ENCODE measurements at places on chromosomes 12 and 14. TPM values are rescaled to one million over a fixed set of nuclear protein-coding genes. Genes with fewer than 3 reads are reported as not detected.

DNA sequence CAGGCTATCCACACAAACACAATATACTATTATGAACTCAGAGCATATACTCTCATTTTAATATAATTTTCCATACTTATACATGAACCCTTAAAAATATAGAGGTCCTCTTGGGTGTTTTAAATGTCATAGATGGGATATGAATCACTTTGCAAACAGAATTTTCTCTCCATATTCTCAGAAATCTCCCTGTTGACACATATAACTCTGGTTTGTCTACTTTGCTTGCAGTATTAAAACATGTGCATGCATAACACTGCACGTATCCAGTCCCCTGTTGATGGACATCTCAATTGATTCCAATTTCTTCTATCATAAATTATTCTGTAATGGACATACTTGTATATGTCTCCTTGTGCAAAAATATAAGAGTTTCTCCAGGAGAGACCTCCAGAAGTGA lies 417.5 kb upstream of the TBX3 start:
- no peak for DNase-seq

- DNase-seq: no peak
These were observed 45.5 kb downstream of the RAD52 start for GRCh38 chr12:904010-904414.

- DNase-seq: no peak
These were observed 80.4 kb downstream of the EML1 start for GRCh38 chr14:99873653-99874052.

DNA sequence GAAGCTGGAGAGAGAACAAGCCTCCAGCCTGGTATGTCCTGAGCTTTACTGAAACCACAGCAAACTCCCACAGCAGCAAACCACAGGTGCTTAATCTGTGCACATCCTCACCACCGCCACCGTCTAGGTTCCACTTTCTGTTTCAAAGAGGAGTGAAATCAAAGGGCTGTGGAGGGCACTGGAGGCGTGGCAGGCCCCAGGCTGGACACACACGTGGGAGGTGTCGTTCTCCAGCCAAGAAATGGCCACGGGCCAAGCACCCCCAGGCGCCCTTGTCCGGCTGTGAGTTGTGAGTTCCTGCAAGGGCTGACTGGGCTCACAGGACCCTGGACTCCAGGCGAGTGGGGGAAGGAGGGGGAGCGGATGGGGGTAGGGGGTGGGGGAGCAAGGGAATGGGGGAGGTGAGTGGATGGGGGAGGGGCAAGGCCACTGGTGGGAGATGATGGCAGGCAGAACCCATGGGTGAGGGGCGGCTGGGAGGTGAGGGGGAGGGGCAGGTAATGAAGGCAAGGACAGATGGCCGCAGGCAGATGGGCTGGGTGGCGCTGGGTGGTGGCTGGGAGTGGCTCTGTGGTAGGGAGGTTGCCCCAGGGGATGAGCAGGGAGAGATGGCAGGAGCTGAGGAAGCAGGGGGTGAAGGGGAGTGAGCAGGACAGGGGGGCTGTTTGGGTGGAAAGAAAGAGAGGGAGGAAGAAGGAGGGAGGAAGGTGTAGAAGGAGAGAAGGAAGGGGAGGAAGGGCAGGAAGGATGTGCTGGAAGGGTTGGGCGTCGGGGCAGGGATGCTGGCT lies 86.7 kb downstream of the NCOR2 start:
- DNase-seq: no peak

DNA sequence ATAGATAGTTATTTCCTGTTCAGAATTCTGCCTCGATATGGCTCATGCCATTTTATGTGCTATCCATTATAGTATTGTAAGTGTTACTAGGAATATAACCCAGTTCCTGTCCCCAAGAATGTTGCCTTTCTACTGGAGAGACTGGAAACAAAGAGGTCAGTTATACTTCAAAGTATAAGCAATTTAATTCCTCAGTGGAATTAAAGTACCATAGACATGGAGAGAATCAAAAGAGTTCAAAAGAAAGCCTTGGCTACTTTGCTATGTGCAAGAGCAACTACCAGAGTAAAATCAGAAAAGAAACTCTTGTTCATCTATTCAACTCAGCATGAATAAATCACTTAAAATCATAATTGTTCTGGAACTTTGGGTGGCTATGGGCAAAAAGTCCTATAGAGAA lies 173.2 kb upstream of the EEA1 start:
- no peak for DNase-seq

GLI1 gene
- 0.16 TPM for total RNA-seq

PPP4R4 gene
- 0.31 TPM for total RNA-seq

All from occipital lobe (tissue), 3 donors.